ENCODE measurements at places on chromosomes 11 and 22. TPM values are rescaled to one million over a fixed set of nuclear protein-coding genes. Genes with fewer than 3 reads are reported as not detected.

- H3K36me3 ChIP-seq: no peaks in the 10 kb centered on the region
- H3K27ac ChIP-seq: no peak overlapping the region
- no peaks in the 10 kb centered on the region for H3K4me1 ChIP-seq
- DNase-seq: peak; percentile 75
- no peak overlapping the region for H3K4me3 ChIP-seq
Measured at GRCh38 chr22:29245626-29246385, 22.0 kb downstream of the RHBDD3 start.

ARVCF gene
- 17.9 TPM for total RNA-seq

FXYD6 gene
- 36.6 TPM for total RNA-seq

DNA sequence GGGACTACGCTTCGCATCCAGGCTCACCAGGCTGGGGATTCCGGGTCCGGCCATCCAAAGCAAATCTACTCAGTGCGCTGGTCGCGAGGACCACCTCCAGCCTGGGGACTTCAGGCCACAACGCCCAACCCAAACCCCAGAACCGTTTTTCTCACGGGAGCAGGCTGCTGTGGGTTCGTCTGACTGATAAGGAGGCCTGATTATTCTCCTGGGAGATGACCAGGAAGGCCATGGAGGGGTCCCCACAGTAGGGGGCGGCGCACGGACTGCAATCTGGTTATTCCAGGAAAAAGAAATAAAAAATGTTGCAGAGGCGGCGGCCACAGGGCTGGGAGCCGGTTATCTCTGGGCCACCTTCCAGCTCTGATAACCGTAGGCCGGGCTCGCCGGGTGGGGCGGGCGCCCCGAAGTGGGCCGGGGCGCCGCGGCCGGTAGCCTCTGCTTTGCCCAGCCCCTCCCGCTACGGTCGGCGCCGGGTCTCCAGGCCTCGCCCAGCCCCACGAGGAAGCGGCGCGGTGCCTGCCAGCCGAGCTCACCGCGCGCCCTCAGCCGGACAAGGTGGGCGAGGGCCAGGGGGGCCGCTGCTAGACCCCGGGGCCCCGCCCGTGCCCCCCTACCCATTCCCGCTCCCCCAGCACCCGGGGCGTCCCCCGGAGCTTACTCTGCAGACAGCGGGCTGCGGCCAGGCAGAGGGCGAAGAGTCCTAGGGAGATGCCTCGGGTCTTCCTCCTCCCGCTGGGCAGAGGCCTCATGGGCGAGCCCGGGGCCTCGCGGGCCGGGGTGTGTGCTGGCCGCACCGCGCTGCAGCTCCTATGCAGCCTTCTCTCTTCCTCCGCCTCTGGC lies 446 bp downstream of the VSTM5 start:
- peaks cover 5% of the 10 kb centered on the region for H3K27me3 ChIP-seq
- peak overlapping the region; percentile 83 for H3K27ac ChIP-seq
- no peaks in the 10 kb centered on the region for H3K36me3 ChIP-seq
- H3K4me3 ChIP-seq: peak overlapping the region; percentile 49
- peaks cover 9% of the 10 kb centered on the region for H3K4me1 ChIP-seq
- DNase-seq: peak; percentile 65

SLC22A9 gene
- total RNA-seq: not detected

GRCh38 chr11:79332017-79332416 lies 108.8 kb downstream of the TENM4 start:
- no peak for DNase-seq
- no peak overlapping the region for H3K4me3 ChIP-seq
- H3K27ac ChIP-seq: no peak overlapping the region
- H3K27me3 ChIP-seq: no peaks in the 10 kb centered on the region
- H3K36me3 ChIP-seq: no peaks in the 10 kb centered on the region

- peaks cover 17% of the 10 kb centered on the region for H3K4me1 ChIP-seq
- no peak for DNase-seq
- no peaks in the 10 kb centered on the region for H3K27me3 ChIP-seq
- H3K36me3 ChIP-seq: no peaks in the 10 kb centered on the region
Measured at GRCh38 chr11:107848345-107848744, 10.2 kb downstream of the SLC35F2 start.

GRCh38 chr11:42253156-42253555 lies 793.7 kb upstream of the LRRC4C start:
- no peaks in the 10 kb centered on the region for H3K27me3 ChIP-seq
- no peaks in the 10 kb centered on the region for H3K36me3 ChIP-seq
- no peaks in the 10 kb centered on the region for H3K4me1 ChIP-seq
- DNase-seq: no peak

TRIM48 gene
- not detected for total RNA-seq

DNA sequence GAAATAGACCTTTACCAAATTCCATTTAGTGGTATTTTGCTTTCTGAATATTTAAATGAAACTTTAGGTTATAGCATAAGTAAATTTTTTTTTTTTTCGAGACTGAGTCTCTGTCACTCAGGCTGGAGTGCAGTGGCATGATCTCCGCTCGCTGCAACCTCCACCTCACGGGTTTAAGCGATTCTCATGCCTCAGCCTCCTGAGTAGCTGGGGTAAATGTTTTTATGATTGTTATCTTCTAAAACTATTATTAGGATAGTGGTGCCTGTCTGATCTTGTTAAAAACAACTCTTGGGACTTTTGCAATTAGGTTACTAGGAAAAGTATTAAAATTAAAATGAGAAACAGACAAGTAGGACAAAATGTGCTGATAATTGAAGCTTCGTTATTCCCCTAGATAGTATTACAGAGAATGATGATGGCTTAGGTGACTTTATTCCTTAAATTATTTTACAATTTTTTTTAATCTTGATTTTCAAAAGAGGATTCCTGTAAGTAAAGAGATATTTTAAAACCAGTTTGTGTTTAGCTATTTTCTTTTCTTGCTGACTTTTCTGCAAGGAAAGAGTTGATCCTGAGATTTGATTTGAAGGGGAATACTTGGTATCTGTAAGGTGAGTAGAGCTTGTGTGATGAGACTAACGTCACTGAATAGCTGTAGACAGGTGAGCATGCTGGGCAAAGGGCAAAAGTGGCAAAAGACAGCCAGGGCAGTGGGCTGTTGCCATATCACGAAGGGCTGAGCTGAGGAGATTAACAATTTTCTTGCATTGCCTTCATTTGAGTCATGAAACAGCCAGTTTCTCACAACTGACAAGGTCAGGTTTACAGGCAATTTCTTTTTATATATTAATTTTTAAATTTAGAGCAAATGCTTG lies 20.8 kb downstream of the CRKL start:
- peak overlapping the region; percentile 57 for H3K27ac ChIP-seq
- no peaks in the 10 kb centered on the region for H3K36me3 ChIP-seq
- peaks cover 21% of the 10 kb centered on the region for H3K4me1 ChIP-seq
- no peak overlapping the region for H3K4me3 ChIP-seq
- no peaks in the 10 kb centered on the region for H3K27me3 ChIP-seq

- DNase-seq: no peak
- H3K4me1 ChIP-seq: no peaks in the 10 kb centered on the region
- no peak overlapping the region for H3K4me3 ChIP-seq
- H3K27ac ChIP-seq: no peak overlapping the region
Measured at GRCh38 chr11:110472858-110473257, 43.1 kb downstream of the FDX1 start.

DNA sequence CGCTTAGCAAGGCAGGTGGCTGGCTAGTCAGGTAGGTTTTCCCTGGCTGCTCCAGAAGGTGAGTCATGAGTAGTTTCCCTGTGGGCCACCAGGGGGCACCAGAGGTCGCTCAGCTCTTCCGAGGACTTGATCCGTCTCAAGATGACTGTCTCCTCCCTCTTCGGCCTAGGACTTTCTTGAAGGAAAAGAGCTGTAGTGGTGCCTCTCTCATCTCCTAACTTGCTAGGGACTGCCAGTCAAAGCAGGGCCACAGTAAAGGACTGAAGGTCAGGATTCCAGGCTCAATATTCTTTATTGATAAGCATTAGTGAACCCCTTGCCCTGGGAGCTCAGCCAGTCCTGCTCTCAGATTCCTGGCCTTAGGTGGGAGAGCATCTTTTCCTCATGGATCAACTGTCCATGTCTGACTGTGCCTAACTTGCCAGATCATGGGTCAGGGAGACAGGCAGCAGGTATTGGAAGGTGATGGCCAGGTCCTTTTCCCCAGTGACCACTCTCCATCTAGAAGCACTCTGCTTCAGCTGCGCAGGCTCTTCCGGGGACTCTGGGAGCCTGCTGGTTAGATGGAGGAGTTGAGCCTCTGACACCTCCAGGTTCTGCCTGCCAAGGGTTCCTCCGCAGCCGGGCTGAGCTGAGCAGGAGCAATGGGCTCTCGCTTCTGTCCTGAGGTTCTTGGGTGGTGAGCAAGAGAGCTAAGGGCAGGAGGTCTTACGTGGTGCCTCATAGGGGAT lies 1.9 kb downstream of the POLD4 start:
- DNase-seq: peak; percentile 77
- no peak overlapping the region for H3K4me3 ChIP-seq
- H3K27ac ChIP-seq: peak overlapping the region; percentile 99
- no peaks in the 10 kb centered on the region for H3K27me3 ChIP-seq

DNA sequence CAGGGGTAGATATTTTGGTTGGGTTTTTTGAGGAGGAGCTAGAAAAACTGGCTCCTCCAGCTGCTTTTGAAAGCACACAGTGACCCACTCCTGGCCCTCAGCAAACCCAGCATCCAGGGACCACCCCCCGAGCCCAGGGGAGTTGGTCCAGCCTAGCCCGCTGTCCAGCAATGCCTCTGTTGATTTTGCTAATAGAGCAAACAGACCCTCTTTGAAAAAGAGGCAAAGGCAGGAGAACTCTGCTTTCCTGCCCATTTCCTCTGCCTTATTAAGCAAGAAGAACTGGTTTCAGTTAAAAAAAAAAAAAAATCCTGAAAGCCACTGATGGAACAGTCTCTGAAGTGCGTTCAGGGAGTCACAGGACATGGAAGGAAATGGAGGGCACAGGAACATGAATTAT lies 25.3 kb downstream of the ABTB2 start:
- H3K4me3 ChIP-seq: no peak overlapping the region
- no peaks in the 10 kb centered on the region for H3K36me3 ChIP-seq
- DNase-seq: no peak
- no peaks in the 10 kb centered on the region for H3K27me3 ChIP-seq

GRCh38 chr22:26453812-26454500 lies 24.9 kb downstream of the ASPHD2 start:
- H3K27ac ChIP-seq: no peak overlapping the region
- H3K27me3 ChIP-seq: no peaks in the 10 kb centered on the region
- DNase-seq: no peak
- no peaks in the 10 kb centered on the region for H3K4me1 ChIP-seq
- H3K4me3 ChIP-seq: no peak overlapping the region

GRCh38 chr22:33908171-33909074 lies 11.9 kb downstream of the LARGE1 start:
- no peak for DNase-seq
- H3K36me3 ChIP-seq: no peaks in the 10 kb centered on the region
- no peak overlapping the region for H3K4me3 ChIP-seq
- peaks cover 13% of the 10 kb centered on the region for H3K4me1 ChIP-seq
- H3K27me3 ChIP-seq: no peaks in the 10 kb centered on the region

Data from transverse colon (tissue), 4 donors.